ENCODE measurements at places on chromosomes 7 and 10. TPM values are rescaled to one million over a fixed set of nuclear protein-coding genes. Genes with fewer than 3 reads are reported as not detected.

The ERVW-1 gene
- not detected for total RNA-seq

The PIK3CG gene
- total RNA-seq = 12.0 TPM

The SYT15 gene
- total RNA-seq = 5.9 TPM

The TSPAN12 gene
- 9.2 TPM for total RNA-seq

The HOXA9 gene
- total RNA-seq = 9.0 TPM

The GLI3 gene
- total RNA-seq = 29.9 TPM

The NXPH1 gene
- total RNA-seq = not detected

The OLAH gene
- 1.6 TPM for total RNA-seq

GRCh38 chr7:115499956-115500355, 530.6 kb downstream of the TFEC start:
- H3K27ac ChIP-seq = no peak overlapping the region
- no peak for DNase-seq
- H3K36me3 ChIP-seq = no peaks in the 10 kb centered on the region

DNA sequence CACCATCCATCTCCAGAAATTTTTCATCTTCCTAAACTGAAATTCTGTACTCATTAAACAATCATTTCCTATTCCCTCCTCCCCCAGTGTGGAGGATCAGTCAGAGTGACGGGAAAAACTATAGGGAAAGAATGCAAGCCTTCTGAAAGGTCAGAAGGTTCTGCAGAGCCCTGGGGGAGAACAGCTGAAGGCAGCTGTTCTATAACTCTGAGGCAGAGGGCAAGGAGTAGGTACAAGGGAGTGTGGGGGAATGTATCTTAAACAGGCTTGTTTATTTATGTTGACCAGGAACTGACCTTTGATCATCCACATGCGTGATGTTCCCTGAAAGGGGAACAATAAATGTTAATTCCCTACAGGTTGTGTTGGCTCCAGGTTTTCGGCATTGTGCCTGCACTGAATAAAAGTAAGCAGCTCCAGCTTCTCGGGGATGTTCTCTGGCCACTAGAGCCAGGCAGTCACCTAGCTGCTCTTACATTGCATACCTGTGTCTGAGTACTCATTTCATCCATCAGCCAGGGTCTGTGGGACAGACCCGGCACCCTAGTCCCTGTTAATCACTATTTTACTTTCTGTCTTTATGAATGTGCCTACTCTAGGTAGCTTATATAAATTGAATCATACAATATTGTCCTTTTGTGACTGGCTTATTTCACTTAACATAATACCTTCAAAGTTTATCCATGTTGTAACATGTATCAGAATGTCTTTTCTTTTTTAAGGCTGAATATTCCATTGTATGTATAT, 5.8 kb downstream of the IFIT1 start:
- H3K36me3 ChIP-seq = no peaks in the 10 kb centered on the region
- H3K27me3 ChIP-seq = no peaks in the 10 kb centered on the region
- H3K4me1 ChIP-seq = no peaks in the 10 kb centered on the region
- H3K4me3 ChIP-seq = no peak overlapping the region

- H3K27me3 ChIP-seq = no peaks in the 10 kb centered on the region
- no peaks in the 10 kb centered on the region for H3K36me3 ChIP-seq
- DNase-seq = no peak
- no peaks in the 10 kb centered on the region for H3K4me1 ChIP-seq
- no peak overlapping the region for H3K27ac ChIP-seq
- H3K4me3 ChIP-seq = no peak overlapping the region
These were observed 150.9 kb downstream of the PRKAG2 start for GRCh38 chr7:151725844-151726651.

- no peaks in the 10 kb centered on the region for H3K36me3 ChIP-seq
- no peak for DNase-seq
- H3K4me3 ChIP-seq = no peak overlapping the region
- no peak overlapping the region for H3K27ac ChIP-seq
- no peaks in the 10 kb centered on the region for H3K27me3 ChIP-seq
- H3K4me1 ChIP-seq = peaks cover 11% of the 10 kb centered on the region
These were observed 14.3 kb downstream of the TES start for GRCh38 chr7:116224492-116225098.

GRCh38 chr7:133386205-133386604, 133.3 kb downstream of the EXOC4 start:
- no peak overlapping the region for H3K27ac ChIP-seq
- no peaks in the 10 kb centered on the region for H3K36me3 ChIP-seq
- no peaks in the 10 kb centered on the region for H3K4me1 ChIP-seq
- no peak overlapping the region for H3K4me3 ChIP-seq
- no peak for DNase-seq

DNA sequence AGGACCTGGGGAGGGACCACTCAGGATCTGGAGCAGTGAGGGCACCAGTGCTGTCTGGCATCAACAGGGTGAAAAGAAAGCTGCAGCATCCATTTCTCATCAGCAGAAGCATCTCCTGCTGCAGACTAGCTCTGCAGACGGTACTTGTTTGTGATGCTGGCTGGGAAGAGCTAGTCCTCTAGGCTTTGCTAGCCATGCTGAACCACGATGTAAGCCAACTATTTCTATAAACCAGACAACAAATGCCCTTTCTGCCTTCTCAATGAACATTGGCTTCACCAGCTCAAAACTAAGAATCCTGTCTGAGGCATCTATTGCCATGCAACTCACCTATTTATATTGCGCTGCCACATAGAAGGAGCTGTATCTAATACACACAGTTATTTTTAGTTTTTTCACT, 65.6 kb downstream of the CTTNBP2 start:
- H3K27me3 ChIP-seq = no peaks in the 10 kb centered on the region
- H3K27ac ChIP-seq = peak overlapping the region; percentile 23
- DNase-seq = no peak
- no peak overlapping the region for H3K4me3 ChIP-seq
- no peaks in the 10 kb centered on the region for H3K36me3 ChIP-seq

DNA sequence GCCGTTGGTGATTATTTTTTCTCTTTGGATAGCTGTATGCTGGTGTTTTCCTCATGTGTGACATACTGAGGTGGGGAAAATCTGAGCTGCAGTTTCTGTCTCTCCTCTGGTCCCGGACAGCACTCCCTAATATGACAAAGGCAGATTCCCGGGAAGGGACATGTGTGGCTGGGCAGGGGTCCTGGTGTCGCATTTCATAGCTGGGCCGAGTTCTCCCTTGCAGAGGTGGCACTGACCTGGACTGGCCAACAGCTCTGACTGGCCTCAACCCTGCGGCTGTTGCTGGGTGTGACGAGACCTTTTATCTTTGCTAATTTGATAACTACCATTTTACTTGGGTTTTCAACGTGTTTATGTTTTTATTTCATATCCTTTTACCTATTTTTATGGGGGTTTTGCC, 248.6 kb upstream of the TCERG1L start:
- H3K36me3 ChIP-seq = no peaks in the 10 kb centered on the region
- no peak overlapping the region for H3K27ac ChIP-seq
- DNase-seq = no peak
- no peaks in the 10 kb centered on the region for H3K4me1 ChIP-seq
- no peaks in the 10 kb centered on the region for H3K27me3 ChIP-seq

DNA sequence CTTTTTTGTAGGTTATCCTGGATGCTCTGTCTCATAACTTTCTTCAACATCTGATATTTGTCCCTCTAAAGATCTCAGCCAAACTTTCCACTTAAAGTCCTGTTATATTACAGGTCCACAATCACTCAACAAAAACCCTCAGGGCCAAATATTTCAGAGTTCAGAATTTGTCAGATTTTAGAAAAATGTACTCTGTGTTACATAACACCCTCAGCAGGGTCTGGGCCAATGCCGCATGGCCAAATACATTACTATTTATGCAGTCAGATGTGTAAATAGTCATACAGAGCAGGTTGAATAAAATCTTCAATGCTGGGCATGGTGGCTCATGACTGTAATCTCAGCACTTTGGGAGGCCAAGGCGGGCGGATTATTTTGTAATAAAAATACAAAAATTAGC, 11.5 kb downstream of the RAB19 start:
- no peak overlapping the region for H3K27ac ChIP-seq
- H3K4me1 ChIP-seq = no peaks in the 10 kb centered on the region
- H3K36me3 ChIP-seq = no peaks in the 10 kb centered on the region
- H3K4me3 ChIP-seq = no peak overlapping the region
- DNase-seq = no peak

DNA sequence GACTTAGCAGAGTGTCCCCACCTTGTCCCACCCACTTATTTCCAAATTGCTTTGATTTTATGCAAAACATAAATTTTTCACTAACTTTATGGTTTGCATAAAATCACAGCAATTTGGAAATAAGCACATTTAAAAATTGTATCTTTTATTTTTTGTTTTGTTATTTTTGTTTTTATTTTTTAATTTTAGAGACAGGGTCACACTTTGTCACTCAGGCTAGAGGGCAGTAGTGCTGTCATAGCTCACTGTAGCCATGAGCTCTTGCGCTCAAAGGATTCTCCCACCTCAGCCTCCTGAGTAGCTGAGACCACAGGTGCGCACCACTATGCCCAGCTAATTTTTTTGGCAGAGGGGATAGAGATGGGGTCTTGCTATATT, 43.2 kb downstream of the APBB1IP start:
- H3K36me3 ChIP-seq = no peaks in the 10 kb centered on the region
- H3K4me1 ChIP-seq = no peaks in the 10 kb centered on the region
- H3K4me3 ChIP-seq = no peak overlapping the region
- no peak for DNase-seq

DNA sequence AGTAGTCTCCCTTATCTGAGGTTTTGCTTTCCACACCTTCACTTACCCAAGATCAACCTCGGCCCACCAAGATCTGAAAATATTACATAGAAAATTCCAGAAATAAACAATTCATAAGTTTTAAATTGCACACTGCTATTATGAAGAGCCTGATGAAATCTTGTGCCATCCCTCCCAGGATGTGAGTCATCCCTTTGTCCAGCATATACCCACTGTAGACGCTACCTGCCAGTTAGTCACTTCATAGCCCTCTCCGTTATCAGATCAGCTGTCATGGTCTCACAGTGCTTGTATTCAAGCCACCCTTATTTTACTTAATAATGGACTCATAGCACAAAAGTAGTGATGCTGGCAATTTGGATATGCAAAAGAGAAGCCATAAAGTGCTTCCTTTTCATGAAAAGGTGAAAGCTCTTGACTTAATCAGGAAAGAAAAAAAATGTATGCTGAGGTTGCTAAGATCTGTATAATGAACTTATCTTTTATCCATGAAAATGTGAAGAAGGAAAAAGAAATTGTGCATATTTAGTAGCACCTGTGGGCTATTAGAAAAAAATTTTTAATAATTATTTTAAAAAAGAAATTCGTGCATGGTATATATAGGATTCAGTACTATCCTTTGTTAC, 9.8 kb upstream of the MRPS16 start:
- no peak for DNase-seq
- no peaks in the 10 kb centered on the region for H3K36me3 ChIP-seq
- no peak overlapping the region for H3K4me3 ChIP-seq
- H3K27me3 ChIP-seq = no peaks in the 10 kb centered on the region
- H3K4me1 ChIP-seq = no peaks in the 10 kb centered on the region

DNA sequence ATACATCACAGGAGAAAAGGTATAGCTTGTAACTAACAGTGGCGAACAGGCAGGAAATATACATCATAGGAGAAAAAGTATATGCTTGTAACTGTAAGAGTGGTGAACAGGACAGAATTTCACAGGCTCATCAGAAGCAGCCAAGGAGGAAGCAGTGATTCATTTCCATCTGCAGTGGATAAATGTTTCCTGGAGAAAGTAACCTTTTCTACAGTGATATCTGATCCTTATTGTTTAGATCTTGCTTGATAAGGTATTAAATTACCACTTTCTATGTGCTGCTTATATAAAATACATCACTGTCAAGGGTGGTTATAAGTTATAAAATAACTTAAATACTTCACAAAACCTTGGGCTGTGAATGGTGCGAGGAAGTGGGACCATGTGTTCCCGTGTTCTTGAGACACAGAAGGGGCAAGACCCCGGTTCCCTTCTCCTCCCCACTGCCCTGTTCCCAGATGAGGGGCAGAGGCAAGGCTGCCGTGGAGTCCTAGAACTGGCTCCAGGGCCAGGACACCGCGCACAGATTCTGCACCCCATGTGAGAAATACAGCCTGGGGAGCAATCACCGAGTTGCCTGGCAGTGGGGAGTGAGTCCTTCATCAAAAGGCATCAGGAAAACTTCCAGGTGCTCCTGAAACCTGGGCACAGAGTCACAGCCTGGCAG, 135.2 kb downstream of the DIP2C start:
- no peak for DNase-seq
- H3K36me3 ChIP-seq = no peaks in the 10 kb centered on the region
- H3K4me1 ChIP-seq = no peaks in the 10 kb centered on the region
- H3K27ac ChIP-seq = no peak overlapping the region

GRCh38 chr10:102368077-102368476, 27.4 kb upstream of the NFKB2 start:
- H3K27me3 ChIP-seq = no peaks in the 10 kb centered on the region
- H3K36me3 ChIP-seq = peaks cover 37% of the 10 kb centered on the region
- DNase-seq = peak; percentile 33
- peak overlapping the region; percentile 19 for H3K27ac ChIP-seq
- H3K4me3 ChIP-seq = no peak overlapping the region

DNA sequence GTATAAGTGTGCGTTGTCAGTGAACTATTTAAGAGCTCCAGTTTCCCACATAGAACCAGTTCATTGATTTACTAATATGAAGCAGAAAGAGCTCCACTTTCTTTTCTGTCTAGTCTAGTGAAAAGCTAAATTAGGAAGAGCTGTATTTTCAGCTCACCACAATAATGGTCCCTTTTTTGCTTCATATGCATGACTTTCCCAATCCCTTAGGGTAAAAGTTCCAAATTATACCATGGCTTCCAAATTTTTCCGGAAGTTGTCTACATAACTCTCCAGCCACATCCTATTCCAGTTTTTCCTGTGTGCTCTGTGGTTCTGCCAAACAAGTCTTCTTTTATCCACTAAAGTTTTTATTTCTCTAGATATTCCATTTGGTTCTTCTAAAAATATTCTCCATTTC, 685.2 kb downstream of the REEP3 start:
- H3K4me1 ChIP-seq = no peaks in the 10 kb centered on the region
- no peak overlapping the region for H3K4me3 ChIP-seq
- no peak overlapping the region for H3K27ac ChIP-seq
- no peak for DNase-seq

- no peaks in the 10 kb centered on the region for H3K27me3 ChIP-seq
- peak overlapping the region; percentile 16 for H3K27ac ChIP-seq
- H3K36me3 ChIP-seq = no peaks in the 10 kb centered on the region
- H3K4me1 ChIP-seq = no peaks in the 10 kb centered on the region
- no peak overlapping the region for H3K4me3 ChIP-seq
These were observed 160.9 kb upstream of the CSTF2T start for GRCh38 chr10:51860257-51860656.
